ENCODE measurements at places on chromosomes 5 and 9.

DNA sequence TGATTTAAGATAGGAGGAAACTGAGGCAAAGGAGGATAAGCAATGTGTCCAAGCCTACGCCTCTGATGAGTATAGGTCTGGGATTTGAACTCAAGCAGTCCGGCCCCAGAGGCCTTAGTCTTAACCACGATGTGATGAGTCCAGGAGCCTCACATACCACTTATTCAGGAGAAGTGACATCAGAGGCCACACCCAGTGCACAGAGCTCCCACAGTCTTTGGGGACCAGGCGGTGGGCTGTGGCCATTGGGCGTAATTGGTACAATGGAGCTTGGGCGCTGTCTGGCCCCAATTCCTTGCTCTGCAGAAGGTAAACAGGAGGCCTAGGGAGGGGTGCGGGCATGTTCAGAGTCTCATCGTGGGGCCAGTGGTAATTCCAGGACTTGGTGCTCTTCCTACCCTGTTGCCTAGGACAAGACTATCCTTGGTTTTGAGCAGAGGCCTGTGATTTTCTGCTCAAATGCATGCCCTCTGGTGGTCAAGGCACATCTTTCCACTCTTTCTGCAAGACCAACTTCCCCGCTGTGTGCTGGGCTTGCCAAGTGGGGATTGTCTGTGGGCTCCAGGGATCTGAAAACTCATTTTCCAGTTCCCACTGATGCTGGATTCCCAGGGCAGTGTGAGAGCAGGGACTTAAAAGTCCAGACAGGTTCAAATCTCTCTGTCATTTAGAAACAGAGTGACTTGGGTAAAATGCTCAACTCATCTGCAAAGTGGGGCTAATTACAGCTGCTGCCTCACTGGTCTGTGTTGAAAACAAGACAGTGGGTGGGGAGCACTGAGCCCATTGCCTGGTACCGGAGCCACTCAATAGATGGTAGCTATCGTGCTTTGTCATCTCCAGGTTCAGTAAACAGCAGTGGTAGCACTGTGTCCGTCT, 15.8 kb downstream of the NDST1 start:
- peak; percentile 16 for DNase-seq

- no peak for DNase-seq
These were observed 8.1 kb downstream of the FAM193B start for GRCh38 chr5:177546258-177546741.

- no peak for DNase-seq
These were observed 5.3 kb upstream of the OTP start for GRCh38 chr5:77643654-77644370.

GRCh38 chr5:153352685-153353219, 137.7 kb upstream of the GRIA1 start:
- DNase-seq, result peak; percentile 51

DNA sequence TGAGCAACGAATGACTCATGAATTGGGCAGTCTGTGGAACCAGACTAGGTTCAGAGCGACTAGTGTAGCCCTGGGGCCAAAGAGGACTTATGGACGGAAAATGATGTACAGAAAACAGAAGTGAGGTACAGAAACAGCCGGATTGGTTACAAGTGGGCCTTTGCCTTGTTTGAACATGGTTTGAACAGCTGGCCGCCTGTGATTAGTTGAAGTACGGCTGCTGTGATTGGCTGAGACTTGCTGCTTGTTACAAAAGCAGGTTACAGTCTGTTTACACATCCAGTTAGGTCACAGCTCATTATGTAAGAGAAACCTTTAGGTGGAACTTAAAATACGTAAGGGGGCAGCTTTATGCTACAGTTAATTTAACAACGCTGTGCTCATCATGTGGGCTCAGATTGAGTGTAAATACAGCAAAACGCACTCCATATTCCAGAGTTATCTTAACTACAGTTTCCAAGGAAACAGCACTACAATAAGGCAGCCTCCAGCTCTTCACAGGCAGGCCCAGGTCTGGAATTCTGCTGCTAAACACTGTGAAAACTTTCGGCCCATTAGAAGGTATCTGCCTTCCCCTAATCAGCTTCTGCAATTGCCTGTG, 6.5 kb downstream of the AMACR start:
- DNase-seq, result no peak

GRCh38 chr5:16582081-16582480, 34.7 kb downstream of the RETREG1 start:
- DNase-seq, result no peak

DNA sequence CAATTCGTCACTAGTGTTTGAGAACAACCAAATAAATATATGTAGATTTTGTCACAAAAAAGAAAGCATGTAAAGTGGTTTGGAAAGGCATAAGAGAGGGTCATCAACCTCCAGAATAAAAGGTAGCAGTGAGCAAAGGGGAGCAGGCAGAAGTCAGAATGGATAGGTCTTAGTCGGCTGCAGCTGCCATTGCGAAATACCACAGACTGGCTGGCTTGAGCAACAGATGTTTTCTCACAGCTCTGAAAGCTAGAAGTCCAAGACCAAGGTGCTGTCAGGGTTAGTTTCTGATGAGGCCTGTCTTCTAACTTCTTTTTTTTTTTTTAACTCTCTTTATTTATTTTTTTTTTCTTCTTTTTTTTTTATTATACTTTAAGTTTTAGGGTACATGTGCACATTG, 208.1 kb upstream of the PIK3R1 start:
- DNase-seq, result no peak

DNA sequence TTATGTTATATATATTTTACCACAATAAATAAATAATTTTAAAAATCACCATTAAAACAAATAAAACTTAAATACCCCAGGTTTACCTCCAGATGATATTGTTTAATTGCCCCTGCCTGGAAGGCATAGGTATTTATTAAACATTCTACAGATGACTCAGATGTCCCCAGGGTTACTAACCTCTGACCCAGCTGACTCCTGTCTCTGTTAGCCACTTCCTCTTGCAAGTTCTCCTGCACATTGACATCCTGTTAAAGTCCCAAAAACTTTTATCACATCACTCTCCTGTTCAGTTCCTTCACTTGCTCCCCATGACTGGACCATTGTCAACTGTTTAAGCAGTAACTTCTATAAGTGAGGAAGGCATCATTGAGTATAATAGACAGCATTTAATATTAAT, 37.0 kb upstream of the RAB3C start:
- DNase-seq, result peak; percentile 9

GRCh38 chr5:170338291-170338690, 40.7 kb upstream of the LCP2 start:
- no peak for DNase-seq

DNA sequence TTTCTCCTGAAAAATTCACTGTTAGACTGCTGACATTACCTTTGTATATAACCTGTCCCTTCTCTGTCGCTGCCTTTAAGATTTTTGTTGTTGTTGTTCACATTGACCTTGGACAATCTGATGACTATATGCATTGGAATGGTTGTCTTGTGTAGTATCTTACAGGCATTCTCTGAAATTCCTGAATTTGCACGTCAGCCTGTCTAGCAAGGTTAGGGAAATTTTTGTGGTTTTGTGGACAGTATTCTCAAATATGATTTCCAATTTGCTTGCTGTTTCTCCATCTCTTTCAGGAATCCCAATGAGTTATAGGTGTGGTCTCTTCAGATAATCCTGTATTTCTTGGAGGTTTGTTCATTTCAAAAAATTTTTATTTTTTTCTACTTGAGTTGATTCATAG, 140.8 kb downstream of the PRR16 start:
- no peak for DNase-seq

DNA sequence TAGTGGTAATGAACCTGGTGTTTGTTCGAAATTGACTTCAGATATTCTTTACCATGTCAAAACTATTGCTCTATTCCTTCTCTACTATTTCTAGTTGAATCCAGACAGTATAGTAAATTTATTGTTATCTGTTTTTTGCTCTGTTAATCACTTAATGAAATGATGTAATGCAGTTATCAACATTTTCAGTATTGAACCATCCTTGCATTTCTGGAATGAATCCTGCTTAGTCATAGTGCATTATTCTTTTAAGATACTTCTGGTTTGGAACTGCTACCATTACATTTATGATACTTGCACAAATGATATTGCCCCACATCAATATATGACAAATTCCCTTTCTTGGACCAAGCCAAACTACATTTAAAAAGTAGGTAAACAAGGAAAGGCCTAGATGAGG, 554.0 kb upstream of the KLF4 start:
- no peak for DNase-seq

DNA sequence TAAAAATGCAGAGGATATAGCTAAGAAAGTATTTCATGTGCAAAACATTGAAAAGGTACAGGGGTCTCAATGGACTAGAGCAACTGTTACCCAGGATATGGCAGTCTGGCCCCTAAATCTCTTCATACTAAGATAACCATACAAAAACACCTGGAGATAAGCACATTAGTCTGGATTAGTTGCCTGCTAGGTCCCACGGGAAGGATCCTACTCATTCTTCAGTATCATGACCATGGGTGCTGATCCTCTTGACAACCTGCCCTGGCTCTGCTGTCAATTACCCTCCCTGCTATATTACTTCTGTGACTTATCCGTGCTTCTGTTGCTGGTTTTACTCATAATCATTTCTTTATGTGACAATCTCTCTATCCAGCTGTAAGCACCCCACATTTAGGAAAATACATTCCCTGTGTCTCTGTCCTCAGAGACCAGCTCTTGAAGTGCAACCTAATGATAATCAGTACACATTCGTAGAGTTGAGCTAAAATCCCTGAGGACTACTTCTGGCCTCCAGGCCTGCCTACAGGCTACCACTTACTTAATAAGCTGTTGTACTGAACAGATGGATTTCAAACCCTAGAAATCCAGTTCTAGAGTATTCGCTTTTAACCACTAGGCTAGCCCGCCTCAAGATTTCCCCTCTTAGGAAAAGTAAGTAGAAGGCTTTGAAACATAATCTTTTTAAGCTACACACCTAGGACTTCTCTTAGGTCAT, 190.5 kb upstream of the OR13F1 start:
- DNase-seq, result no peak

- DNase-seq, result no peak
These were observed 94.7 kb upstream of the DMAC1 start for GRCh38 chr9:7894231-7894630.

GRCh38 chr9:36092509-36093215, 43.9 kb upstream of the GLIPR2 start:
- peak; percentile 81 for DNase-seq

DNA sequence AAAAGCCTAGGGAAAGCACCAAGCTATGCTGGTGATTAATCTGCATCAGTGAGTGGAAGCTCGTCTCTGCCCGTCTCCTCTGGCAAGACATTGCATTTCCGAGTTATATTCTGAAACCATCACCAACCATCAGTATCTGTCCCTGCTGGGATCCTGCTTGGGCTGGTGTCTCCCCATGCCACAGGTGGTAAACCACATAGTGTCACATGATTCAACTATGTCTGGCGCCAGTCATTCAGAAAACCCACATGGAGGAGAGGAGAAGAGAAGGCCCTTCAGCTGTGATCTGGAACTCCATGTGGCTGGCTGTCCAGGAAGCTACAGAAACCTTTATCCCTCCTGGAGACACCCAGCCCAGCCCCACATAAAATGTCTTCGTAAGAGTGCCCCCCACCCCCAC, 4.8 kb downstream of the IL9 start:
- peak; percentile 91 for DNase-seq

DNA sequence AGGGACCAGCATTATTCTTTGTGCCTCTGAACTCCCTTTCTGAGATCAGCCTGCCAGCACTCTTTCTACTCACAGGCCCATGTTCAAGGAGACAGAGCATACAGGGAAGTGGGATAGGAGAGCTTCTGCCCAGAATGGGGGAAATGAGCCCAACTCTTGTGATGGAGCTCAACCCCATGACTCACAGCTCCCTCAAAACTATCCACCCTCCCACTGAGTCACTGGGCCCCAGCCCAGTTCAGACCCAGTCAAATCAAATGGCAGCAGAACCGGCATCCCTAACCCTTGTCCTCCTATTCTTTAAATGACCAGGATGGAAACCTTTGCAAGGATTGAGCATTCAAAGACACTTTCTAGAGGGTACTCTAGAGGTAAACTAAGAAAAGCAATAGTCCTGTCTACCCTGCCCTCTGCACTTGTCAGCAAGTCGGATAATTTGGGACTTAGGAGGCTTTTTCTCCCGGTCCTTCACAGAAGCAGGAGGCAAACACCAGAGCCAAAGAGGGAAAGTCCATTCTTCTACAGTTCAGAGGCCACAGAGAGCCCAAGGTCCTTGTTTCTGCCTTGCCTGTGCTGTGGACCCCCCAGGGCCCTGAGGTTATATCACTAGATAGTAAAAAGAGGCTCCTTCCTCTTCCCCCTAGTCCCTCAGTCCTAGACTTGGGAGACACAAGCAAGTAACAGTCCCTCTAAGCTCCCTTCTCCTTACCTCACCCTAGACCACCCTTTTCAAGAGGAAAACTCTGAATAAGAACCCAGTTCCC, 3.2 kb downstream of the ATOSB start:
- DNase-seq, result no peak

DNA sequence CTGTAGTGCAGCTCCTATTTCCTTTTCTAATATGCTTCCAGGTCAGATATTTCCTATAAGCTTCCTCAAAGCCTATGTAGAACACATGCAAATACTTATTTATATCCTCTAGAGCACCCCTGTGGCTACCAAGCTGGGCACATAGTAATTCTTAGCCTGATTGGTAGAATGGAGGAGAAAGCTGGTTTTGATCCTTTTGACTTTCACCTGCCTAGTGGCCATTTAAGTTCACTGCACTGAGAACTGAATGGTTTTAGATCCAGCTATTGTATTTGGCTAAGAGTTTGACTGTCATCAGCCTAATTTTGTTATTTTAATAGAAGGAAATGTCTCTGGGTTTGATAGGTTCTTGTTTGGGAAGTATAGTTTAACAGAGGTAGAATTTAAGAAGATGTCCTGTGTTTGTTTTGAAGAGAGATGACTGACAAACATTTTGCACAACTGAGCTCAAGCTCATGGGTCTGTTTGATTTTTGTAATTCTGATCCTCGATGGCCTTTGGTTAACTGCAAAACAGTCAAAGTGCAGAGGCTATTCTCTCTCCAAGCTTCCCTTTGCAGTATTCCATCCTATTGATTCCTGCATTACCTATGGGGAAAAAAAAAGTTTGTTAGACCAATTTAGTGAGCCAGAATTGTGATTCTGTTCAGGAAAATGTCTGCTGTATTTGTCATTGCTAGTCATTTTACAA, 85.4 kb downstream of the KCNN2 start:
- no peak for DNase-seq

Data from activated CD4-positive, alpha-beta T cell treated with anti-CD3 and anti-CD28 coated beads, Interleukin-10, Interleukin-2, amounts not matched to agents 100 ng/mL and 50 ng/mL, durations not matched to agents 16 hours and 8 hours (primary cell).